ENCODE measurements at places on chromosomes 7 and 10. TPM values are rescaled to one million over a fixed set of nuclear protein-coding genes. Genes with fewer than 3 reads are reported as not detected.

The GSTK1 gene
- total RNA-seq, result 120 TPM

The EVX1 gene
- 0.07 TPM for total RNA-seq

The FAM25A gene
- 1.1 TPM for total RNA-seq

The YAE1 gene
- 20.4 TPM for total RNA-seq

The ITIH5 gene
- 0.08 TPM for total RNA-seq

The GIMAP2 gene
- total RNA-seq, result not detected

The MRC1 gene
- 0.03 TPM for total RNA-seq

The SPDYE11 gene
- total RNA-seq, result not detected

The OPALIN gene
- total RNA-seq, result not detected

The GIMAP5 gene
- total RNA-seq, result not detected

The CCDC201 gene
- not detected for total RNA-seq

The TAS2R4 gene
- total RNA-seq, result 0.26 TPM

The TMUB1 gene
- 58.8 TPM for total RNA-seq

The OPTN gene
- 51.5 TPM for total RNA-seq

The MMP21 gene
- not detected for total RNA-seq
